ENCODE measurements at places on chromosomes 3 and 15. TPM values are rescaled to one million over a fixed set of nuclear protein-coding genes. Genes with fewer than 3 reads are reported as not detected.

The ADCY5 gene
- total RNA-seq, result not detected

The LNP1 gene
- 1.7 TPM for total RNA-seq

The SNX22 gene
- total RNA-seq, result 0.59 TPM

The RBPMS2 gene
- total RNA-seq, result not detected

DNA sequence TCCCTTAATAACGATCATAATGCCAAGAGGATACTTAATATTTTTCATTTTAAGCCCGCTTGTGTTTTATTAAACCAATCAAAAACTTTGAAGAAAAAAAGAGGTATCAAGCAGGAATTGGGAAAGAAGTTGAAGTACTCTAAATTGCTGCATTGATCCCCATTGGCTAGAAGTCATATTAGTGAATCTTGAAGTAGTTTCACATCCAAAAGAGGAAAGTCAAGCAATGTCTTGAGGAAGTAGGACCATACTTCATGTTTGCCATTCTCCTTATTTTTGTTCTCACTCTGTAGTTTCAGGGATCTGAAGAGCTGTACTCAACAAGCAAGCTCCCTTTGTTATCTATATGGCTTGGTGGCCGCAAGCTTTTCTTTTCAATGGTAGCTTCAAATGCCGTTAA lies 2.2 kb downstream of the SCAANT1 start:
- DNase-seq, result no peak

- DNase-seq, result no peak
Observed at GRCh38 chr3:37926611-37927010, 64.0 kb upstream of the VILL start.

DNA sequence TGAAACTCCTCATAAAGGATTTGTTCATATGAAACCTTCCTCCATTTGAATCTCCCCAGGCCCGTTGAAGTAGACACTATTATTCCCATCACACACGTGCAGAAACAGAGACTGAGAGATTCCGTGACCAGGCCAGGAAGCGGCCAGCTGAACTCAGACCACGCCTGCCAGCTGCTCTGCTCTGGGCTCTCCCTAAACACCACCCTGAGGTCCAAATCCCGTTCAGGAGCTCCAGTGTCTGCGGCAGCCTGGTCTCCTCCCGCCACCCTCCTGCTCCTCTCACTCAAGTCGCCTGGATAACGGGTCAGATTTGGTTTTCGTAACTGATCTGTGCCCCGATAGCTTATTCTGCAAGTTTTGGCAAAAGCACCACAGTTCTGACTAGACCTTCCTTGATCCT lies 53.6 kb upstream of the SNRPA1 start:
- no peak for DNase-seq

All from activated CD4-positive, alpha-beta T cell treated with anti-CD3 and anti-CD28 coated beads for 36 hours (primary cell).